Stimulated activated CD4-positive, alpha-beta T cell treated with anti-CD3 and anti-CD28 coated beads, TNF-alpha, amount 100 ng/mL, for 24 hours (primary cell): ENCODE measurements at places on chromosomes 1 and 21.
A peak's percentile ranks its signal among the peaks of the same experiment; 100 is the strongest.

- DNase-seq = no peak
Observed at GRCh38 chr1:210418863-210419650, 90.4 kb downstream of the HHAT start.

- peak; percentile 8 for DNase-seq
Observed at GRCh38 chr21:46184625-46185555, 631 bp upstream of the SPATC1L start.

DNA sequence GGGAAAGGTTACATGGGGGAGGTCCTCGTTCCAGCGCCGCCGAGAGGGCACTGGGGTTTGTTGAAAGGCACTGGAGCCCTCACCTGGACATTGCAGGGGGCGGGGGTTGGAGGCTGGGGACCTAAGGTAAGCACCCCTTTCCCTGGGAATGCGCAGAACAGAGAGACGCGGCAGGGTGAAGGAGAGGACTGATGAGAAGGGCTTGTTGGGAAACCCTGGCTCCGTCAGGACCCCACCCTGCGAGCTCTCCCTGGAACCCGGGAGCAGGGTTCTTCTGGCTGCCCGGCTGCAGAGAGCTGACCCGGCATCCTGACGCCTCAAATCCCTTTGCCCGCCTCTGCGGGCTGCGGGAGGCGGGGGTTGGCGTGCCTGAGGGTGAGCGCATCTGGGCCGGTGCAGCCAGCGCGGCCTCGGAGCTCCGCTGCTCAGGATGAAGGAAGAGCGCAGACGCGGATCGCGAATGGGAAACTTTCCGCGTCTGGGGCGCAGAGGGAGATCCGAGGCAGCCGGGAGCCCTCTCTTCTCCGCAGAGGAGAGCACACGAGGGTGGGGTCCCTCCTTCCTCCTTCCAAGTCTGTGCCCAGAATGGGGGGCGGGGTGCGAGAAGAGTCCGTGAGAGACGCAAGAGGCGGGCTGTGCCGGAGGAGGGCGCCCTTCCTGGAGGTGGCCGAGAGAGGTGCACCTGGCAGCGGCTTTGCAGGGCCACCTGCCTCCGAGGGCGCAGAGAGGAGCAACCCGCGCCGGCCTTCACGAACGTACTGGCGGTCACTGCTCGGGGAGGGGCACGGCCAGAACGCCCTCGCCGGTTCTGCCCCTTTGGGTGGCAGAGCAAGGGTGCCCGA, 2.4 kb downstream of the IGSF21 start:
- DNase-seq = no peak

DNA sequence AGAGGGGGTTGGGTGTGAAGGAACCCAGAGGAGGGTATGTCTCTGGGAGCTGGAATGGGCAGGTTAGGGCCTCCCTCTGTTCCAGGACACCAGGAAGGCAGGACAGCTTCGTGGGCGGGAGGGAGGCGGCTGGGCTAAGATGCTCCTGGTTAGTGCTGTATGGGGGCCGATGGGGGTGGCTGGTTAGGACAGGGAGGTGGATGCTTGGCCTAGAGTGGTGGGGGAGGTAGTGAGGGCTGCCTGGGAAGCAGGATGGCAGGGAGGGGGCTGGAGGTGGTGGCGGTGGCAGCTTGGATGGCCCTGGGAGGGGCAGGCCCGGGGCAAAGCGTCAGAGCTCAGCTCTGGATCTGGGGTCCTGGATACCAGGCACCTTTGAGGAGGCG, 6.2 kb upstream of the MMP23B start:
- no peak for DNase-seq

DNA sequence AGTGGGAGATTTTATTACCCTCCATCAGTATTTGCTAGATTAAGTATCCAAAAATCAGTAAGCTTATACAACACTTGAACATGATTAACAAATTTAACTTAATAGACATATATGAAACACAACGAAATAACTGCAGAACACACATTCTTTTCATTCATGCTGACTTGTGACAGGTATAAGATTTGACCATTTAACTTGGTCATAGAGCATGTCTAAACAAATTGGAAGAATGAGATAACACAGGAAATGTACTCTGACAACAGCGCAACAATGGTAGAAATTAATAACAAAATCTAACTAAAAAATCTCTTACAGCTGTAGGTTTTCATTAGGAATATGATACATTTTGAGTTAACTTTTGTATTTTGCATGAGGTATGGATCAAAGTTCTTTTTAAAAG, 62.4 kb upstream of the TTLL7 start:
- no peak for DNase-seq
